ENCODE measurements at places on chromosomes 4 and X. TPM values are rescaled to one million over a fixed set of nuclear protein-coding genes. Genes with fewer than 3 reads are reported as not detected.

Gene MAGEB10
- not detected for total RNA-seq

Gene USP17L22
- total RNA-seq: not detected

Gene SETD7
- 19.4 TPM for total RNA-seq

Gene CYTL1
- 0.84 TPM for total RNA-seq

Gene FGF13
- total RNA-seq: 45.3 TPM

Gene GPR143
- total RNA-seq: 13.5 TPM

Gene ALAS2
- total RNA-seq: 0.32 TPM

Gene MID2
- total RNA-seq: 9.9 TPM

- DNase-seq: no peak
These were observed 18.5 kb downstream of the OTUD5 start for GRCh38 chrX:48938721-48939425.

DNA sequence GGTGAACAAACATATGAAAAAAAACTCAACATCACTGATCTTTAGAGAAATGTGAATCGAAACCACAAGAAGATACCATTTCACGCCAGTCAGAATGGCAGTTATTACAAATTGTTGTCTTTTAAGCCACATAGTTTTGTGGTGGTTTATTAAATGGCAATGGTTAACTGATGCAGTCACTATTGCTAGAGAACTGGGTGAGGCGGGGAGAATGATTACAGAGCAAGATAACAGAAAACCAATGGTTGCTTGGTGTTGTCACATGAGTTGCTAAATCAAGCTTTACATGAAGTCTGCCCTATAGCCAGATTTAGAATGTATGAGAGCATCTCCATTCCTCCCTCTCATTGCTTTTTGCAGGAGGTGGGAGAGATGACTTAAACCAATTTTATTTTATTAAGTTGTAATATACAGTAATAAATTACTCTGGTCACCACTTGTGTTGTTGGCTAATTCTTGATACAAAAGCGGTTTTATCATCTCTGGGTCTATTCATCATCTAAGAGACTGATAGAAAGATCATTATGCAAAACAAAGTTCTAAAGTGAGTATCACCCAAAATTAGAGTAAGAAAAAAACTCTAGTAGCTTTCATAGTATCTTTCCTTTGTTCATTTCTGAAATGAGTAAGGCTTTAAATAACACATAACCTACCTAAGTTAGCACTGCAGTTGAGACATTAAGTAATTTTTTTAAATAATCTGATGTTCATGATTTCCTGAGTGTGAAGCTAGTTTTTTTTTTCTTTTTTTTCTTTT is 859.5 kb downstream of the STIM2 start:
- DNase-seq: no peak

DNA sequence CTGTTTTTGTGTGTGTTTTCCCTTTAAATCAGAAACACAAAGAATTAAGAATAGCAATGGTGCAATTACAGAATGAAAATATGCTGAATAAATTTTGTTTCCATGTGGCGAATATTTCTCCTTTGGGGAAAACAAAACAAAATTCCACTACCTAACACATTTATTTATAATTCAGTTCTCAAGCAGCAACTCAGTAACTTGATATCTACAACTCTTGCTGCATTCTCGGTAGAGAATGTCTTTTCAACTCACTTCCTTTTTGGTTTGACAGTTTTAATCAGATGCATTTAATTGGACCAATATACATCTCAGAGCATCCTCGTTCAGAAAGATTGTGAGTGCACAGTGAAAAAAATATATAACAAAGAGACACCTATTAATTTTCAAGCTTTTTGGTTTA is 30.8 kb downstream of the ZNF827 start:
- no peak for DNase-seq

- peak; percentile 45 for DNase-seq
These were observed 6.2 kb downstream of the NAT8L start for GRCh38 chr4:2065106-2065930.

GRCh38 chr4:147831551-147832171 is 99.8 kb downstream of the ARHGAP10 start:
- DNase-seq: no peak

DNA sequence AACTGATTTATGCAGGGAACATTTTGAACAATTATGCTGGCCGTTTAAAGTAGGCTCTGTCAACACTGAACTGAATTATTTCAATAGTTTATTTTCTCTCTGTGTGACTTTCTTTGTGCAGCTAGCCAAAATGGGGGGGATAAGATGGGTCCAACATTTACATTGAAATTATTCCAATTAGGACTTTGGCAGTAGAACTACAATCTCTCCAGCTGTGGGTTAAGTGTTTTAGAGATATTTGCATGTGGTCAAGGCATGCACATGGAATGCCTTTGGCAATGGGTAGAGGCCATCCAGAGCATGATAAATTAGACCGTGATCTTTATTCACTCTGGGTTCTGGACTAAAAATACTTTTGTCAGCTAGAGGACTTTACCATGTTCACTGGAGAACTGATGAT is 107.9 kb upstream of the ELOVL6 start:
- no peak for DNase-seq

DNA sequence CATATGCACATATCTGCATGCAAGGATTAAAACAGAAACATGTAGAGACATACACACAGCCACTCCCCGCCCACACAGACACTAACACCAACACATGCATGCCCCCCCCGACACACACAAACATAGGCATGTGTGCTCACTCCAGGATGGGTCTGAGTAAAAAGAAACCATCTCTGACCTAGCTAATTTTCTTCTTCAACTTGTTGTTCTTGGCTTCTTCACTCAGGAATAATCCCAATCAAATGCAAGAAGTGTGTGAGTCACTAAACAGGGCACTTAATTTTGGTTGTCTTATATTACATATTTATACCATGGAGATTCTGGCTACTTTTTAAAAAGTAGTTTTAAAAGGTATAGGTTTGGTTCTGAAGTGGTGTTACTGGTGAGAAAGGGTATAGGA is 28.3 kb downstream of the ENOX2 start:
- DNase-seq: no peak

DNA sequence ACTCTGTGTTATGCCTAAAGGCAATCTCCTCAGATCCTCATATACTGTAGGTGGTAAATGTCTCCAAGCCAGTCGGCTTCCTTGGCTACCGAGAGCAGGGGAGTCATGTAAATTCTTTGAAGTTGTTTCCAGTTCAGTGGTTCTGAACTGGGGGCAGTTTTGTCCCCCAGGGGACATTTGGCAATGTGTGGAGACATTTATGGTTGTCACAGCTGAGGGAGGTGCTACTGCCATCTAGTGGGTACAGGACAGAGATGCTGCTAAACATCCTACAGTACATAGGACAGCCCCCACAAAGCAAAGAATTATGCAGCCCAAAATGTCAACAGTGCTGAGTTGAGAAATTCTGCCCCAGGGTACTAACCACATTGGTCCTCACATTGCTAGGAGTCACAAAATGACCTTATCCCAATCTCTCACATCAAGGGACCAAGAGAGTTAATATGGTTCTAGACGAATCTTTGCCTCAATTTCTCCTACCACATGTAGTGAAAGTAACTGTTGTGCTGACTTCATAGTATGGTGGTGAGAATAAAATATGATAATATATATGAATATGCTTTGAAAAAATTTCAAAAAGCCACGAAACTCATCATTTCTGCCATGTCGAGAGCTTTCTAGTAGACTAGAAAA is 104.4 kb upstream of the ARHGAP24 start:
- peak; percentile 71 for DNase-seq

DNA sequence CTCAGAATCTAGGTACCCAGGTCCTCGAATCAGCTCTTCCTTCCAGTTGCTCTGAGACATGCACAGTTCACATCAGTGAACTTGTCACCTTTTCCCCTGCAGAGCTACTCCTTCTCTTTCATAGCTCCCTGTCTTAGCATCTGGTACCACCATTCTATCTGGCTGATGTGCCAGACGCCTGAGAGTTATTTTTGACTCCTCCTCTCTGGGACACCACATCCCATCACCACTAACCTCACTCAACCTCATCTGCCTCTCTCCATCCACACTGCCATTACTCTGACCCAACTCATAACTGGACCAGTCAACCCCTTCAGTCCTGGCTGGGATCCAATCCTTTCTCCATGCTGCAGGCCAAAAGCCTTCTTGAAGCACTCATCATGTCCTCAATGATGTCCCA is 44.5 kb downstream of the SLC2A9 start:
- no peak for DNase-seq

All from endodermal cell (in vitro differentiated cells).